Activated CD4-positive, alpha-beta T cell treated with anti-CD3 and anti-CD28 coated beads, Interleukin-2, amount 50 U/mL, for 24 hours (primary cell): ENCODE measurements at places on chromosomes 3 and 15.

DNA sequence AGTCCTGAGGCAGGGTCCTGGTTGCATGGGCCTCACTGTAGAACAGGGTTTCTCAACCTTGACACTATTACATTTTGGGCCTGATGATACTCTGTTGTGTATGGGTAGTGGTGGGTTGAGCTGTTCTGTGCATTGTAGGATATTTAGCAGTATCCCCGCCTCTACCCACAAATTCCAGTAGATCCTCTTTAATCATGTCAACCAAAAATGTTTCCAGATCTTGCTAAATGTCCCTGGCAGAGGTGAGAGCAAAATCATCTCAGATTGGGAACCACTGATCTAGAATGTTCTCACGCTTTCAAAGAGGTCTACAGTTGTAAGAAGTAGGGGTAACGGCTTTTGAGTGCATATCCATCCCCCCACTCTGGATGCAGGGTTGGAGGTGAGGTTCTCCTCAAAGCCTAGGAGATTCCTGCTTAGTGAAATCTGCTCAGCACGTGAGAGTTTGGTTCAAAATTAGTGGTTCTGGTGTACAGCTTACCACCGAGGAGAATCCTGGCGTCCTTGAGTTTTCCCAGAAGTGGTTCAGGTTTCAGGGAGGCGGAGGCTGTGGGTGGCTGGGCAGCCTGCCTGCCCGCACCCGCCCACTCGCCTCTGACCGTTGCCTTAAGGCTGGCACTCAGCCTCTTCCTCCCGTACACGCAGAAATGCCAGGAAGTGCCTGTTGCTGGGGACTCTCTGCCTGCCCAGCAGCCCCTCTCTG, 5.3 kb downstream of the ACVR2B start:
- DNase-seq: no peak

DNA sequence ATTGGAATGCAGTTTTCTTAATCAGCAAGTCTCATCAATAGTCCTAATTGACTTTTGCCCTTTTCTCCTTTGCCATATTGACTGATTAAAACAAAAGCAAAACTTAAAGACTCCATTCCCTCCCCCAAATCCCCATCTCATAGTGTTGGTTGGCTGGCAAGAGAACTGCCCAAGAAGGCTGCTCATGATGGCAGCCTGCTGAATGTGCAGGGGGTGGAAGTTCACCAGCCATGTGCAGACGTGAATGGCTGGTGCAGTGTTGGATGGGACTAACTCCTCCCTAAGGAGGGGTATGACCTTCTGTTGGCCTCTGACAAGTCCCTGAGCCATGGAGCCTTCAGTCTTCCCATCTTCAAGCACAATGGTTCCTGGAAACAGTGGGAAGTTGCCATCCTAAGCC, 7.0 kb downstream of the SMAD3 start:
- DNase-seq: no peak

- DNase-seq: no peak
These were observed 94.7 kb downstream of the OCA2 start for GRCh38 chr15:28004143-28005003.

GRCh38 chr15:63178034-63178433, 11.4 kb upstream of the RAB8B start:
- DNase-seq: no peak

DNA sequence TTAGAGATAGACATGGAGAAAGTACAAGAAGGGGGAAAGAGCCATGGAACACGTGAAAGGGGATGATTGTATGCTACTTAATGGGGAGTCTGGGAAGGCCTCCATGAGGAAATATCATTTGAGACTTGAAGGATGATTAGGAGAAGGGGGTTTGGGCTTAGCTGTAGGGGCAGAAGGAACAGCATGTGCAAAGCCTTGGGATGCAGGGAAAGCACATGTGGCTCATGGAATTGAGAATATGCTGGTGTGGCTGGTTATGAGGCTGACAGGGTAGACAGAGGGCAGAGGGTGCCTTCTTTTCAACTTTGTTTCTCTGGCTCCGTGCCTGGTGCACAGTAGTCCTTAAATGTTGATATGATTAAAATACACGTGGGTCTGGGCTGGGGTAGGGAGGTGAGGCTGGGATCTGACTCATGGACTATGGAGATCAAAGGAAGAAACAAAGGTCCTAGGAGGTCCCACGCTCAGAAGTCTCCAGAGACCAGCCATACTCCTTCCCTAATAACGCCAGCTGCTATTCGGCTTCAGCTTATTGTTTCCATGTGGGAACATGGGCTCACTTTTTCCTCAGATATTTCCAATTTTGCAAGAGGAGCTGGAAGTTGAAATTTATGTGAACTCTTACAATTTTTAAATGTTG, 1.1 kb downstream of the GTF2E1 start:
- no peak for DNase-seq

DNA sequence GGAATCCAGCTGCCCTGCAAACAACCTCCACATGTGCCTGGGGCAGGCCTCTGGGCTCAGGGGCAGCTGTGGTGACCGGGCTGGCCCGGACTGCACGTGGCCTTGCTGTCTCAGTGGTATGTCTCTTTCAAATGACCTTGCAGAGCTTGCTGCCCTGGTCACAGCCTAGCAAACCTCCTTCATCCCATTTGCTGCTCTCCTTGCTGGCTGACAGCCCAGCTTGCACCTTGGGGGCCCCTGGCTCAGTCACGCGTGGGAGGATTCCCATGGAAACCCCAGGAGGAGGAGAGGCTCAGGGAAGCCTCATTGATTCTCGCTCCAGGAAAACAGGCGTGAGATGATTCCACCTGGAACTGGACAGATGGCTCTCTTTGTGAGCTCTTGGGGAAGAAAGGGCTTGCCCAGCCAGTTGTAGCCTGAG, 5.6 kb downstream of the SPSB4 start:
- no peak for DNase-seq

- DNase-seq: no peak
These were observed 2.4 kb downstream of the PLXNA1 start for GRCh38 chr3:126985132-126985985.

DNA sequence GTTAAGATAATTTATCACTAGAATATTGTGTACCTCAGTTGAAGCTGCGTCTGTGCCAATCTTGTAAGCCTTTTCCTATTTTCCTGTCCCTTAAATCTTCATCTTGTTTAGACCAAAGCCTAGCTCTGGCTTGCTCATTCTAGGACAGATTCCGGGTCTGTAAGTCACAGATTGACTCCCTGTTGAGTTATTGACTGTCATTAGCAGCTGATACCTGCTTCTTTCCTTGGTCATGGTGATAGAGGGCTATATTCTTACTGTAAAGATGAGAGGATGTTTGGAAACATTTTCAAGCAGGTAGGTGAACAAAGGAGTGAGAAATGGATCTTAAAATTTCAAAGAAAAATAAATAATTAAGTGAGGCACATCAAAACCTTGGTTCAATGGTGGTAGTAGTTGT, 200.2 kb downstream of the KCNH8 start:
- DNase-seq: no peak

- no peak for DNase-seq
These were observed 12.4 kb upstream of the NFKBIZ start for GRCh38 chr3:101836652-101837598.

DNA sequence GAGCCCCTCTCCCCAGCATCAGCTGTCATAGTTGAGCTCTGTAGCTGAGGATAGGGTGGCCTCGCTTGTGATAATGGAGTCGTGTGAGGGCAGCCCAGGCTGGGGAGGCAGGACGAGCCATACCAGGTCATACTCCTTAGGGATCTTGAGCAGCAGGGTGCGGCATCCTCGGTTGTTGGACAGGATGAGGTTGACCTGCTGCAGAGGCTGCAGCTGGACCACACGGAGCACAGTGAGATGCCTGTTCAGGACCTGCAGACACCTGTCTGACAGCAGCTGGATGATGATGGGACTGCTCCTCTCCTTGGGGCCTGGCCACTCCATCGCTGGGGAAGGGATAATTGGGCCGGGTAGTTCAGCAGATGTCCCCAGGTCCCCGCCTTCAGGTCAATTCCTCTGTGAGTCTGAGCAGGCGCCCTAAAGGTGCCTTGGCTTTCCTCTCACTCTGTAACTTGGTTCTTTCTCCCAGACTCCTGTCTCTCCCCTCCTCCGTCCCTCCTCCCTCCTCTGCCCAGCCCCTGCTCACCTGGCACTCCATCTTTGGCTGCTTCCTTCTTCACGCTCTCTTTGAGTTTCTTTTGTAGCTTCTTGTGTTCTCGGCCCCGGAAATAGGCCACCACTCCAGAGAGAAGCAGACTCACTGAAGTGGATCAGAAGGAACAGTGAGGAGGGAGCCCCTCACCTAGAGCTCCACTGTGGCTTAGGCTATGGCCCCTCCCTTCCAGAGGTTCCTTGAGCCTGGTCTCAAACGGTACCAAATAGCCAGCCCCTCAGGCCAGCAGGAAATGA, 7.8 kb downstream of the DUOX2 start:
- no peak for DNase-seq

DNA sequence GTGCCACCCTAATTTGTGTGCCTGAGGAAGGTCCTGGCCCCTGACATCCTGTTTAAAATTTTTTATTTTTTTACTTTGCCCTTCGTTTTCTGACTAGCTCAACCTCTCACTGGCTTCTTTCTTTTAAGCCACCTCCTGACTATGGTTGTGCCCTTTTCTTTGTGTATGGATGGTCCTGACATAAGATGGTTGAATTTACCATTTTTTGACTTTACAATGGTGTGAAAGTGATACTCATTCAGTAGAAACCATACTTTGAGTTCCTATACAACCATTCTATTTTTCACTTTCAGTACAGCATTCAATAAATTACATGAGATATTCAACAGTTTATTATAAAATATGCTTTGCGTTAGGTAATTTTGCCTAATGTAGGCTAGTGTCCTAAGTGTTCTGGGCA, 74.3 kb upstream of the PTX3 start:
- no peak for DNase-seq

DNA sequence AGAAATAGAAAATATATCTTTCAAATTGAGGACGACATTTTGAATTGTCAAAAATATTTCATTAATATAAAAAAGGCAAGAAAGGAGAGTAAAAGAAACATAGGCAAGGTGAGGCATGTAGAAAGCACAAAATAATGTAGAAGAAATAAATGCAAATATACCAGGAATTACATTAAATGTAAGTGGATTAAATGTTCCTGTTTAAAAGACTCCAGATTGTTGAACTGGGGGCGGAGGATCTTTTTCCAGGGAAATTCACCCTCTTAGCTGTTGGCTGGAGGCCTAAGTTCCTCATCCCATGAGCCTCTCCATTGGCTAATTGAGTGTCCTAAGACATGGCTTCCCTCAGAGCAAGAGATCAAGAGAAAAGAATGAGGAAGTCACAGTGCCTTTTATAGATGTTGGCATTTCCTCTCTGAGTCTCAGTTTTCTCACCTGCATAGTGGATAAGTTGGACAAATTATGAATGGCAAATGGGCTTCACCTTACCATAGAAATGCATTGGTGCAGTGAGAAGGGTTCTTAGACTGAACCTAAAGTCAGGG, 147.4 kb upstream of the SMAD3 start:
- DNase-seq: no peak

- DNase-seq: no peak
These were observed 48.7 kb upstream of the ROBO2 start for GRCh38 chr3:76991165-76991564.

GRCh38 chr3:195042743-195043606, 228.0 kb downstream of the XXYLT1 start:
- DNase-seq: no peak

- DNase-seq: no peak
These were observed 23.3 kb upstream of the ATP1B3 start for GRCh38 chr3:141853081-141853601.

DNA sequence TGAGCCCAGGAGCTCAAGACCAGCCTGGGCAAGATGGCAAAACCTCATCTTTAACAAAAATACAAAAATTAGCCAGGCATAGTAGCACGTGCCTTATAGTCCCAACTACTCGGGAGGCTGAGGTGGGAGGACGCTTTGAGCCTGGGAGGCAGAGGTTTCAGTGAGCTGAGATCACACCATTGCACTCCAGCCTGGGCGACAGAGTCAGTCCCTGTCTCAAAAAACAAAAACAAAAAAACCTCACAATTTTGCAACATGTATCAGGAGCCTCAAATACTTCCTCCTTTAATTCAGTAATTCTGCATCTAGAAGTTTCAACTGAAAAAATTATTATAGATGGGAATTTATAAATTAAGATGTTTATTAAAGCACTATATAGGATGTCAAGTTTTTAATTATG, 1.1 kb downstream of the MRPL47 start:
- DNase-seq: no peak

DNA sequence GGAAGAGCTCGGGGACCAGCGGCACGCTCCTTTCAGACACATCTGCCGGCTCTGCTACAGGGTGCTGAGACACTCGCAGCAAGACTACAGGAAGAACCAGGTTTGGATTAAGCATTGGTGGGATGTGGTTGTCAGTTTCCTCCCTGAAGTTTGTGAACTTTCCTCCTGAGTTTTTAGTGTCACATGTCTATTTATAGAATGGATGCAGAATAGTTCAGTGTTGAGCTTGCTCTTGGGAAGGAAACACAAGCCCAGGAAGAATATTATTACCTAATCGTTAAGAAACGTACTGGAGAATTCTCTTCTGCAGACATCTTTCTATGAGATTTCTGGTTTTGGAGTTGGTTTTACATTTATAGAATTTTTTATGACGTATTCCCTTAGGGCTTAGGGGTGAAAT, 172.0 kb downstream of the ITPR1 start:
- DNase-seq: no peak

GRCh38 chr3:100802126-100802525, 92.8 kb downstream of the TFG start:
- no peak for DNase-seq

GRCh38 chr3:144544871-144545270, 573.2 kb downstream of the DIPK2A start:
- no peak for DNase-seq

- DNase-seq: no peak
These were observed 3.9 kb upstream of the ATP11B start for GRCh38 chr3:182789371-182789770.

GRCh38 chr15:30990446-30991254, 778 bp downstream of the MTMR10 start:
- DNase-seq: no peak

DNA sequence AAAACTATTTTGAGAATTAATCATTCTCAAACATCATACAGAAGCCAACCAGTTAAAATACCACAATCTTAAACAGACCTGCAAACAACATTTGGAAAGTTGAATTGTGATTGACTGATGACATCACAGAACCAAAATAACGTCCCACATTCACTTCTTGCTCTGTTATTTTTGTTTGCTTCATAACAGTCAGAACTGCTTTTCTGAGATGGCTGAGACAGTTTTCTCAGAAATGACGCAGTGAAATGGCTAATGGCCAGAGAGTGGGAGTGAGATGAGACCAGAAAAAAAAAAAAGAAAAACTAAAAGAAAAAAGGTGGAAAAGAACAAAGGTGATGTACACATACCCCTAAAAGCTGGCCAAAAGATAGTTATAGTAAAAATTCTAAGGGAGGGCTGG, 1061.2 kb downstream of the FHIT start:
- no peak for DNase-seq

GRCh38 chr15:93049914-93050578, 39.0 kb downstream of the RGMA start:
- DNase-seq: no peak

- DNase-seq: no peak
These were observed 546.0 kb upstream of the NR2F2 start for GRCh38 chr15:95784508-95784907.

DNA sequence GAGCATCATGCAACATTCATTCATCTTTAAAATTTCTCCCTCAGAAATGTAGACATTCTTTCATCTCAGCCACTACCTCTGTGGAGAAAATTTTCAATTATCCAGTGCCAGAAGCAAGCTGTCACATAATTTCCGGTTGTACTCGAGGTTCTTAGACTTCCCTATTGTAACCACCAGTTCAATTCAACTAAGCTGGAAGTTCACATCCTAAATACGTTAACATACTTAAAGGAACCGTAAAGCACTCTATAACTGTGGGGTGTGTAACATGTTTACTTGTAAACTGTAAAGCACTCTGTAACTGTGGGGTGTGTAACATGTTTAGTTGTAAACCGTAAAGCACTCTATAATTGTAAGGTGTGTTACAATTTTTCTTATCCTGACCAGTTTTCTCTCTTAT, 150.3 kb downstream of the PLCL2 start:
- DNase-seq: no peak
